ENCODE measurements at places on chromosomes 7 and 10.

DNA sequence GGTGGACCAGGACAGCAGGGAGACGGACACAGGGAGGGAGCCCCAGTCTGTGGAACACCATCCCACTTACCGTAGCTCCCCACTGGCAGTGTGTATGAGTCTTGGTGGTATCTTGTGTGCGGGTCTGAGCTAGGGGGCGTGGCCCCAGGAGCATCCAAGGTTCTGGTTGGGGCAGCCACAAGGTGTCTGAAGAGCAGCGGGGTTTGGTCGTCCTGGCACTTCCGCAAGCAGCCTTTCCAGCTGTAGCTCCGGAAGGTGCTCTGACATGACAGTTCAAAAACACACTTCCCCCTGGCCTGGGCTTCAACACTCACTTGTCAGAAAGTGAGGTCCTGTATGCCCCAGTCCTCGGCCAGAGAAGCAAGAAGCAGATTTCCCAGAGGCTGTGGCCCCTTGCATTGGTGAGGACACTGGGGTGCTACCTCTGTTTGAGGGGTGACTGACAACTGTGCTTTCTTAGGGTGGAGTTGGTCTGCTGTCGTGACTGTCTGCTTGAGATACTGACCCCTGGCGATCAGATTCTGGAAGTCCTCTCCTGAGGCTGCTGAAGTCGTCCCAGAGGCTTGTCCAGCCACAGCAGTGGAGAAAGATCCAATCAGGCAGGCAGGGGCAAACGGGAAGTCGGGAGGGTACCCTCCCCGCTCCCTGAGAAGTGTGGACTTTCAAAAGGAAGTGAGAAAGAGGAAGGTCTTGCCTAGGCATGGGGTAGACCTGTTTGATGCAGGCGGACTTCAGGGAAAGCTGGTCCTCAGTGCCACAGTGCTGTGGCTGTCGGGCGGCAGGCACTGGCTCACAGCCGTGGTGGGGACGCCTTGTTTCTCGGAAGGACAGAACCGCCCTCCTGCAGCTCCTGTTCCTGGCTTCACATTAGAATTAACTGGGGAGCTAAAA lies 51.4 kb upstream of the PFKFB3 start:
- DNase-seq: peak; percentile 73

DNA sequence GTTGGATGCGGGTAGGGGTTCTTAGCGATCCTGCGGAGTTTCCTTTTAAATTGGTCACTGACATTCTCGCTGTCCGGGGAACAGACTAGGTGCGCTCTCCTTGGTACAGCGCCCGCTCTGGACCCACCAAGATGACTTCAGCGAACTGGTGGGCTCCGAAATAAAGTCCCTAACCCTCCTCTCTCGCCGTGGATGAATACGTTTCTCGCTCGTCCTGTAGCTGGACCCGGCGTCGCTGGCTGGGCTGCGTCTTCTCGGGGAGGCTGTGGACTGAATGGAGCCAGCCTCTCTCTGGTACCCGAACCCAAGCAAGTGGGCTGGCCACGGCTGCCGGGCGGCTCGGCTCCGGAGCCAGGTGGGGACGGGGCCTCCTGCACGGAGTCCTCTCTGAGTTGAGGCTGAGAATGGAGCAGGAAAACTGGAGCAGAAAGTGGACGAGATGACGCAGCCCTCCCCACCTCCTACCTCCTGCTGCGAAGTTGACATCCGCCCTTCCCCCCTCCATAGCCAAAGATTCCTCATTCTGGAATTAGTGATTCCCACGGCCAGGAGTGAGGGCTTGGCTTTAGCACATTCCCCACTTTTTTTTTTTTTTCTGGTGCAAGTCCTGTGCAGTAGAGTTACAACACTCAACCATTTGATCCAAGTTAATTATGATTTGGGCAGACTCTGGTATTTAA lies 1.5 kb downstream of the UNC5B start:
- no peak for DNase-seq

GRCh38 chr10:1287487-1287886 lies 231.3 kb downstream of the WDR37 start:
- DNase-seq: no peak

- no peak for DNase-seq
Observed at GRCh38 chr10:23657677-23658076, 218.8 kb downstream of the OTUD1 start.

DNA sequence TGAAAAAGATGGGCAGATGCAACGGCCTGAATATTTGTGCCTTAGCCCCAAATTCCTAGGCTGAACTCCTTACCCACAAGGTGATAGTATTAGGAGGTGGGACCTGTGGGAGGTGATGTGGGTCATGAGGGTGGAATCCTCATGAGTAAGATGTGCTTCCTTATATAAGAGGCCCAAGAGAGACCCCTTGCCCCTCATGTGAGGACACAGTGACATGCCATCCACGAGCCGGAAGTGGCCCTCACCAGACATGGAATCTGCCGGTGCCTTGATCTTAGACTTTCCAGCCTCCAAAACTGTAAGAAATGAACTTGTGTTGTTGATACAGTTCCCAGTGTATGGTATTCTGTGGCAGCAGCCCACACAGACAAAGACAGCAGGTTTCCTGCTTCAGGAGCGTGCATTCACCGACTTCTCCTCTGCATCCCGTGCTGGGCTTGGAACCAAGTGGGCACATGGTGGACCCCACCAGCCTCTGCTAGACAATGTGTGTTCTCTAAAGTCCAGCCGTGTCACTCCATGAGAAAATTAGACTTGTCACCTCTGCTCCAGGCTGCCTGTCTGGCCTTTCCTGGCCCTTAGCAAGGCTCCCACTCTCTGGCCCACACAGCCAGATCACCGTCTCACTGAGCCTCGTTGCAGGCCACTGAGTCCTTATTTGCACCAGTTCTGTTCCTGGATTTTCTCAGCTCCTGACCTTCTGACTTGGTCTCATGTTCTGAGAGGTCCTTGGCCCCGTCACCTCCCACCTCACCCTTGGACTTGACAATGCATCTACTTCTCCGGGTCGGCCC lies 52.9 kb upstream of the CACUL1 start:
- no peak for DNase-seq

DNA sequence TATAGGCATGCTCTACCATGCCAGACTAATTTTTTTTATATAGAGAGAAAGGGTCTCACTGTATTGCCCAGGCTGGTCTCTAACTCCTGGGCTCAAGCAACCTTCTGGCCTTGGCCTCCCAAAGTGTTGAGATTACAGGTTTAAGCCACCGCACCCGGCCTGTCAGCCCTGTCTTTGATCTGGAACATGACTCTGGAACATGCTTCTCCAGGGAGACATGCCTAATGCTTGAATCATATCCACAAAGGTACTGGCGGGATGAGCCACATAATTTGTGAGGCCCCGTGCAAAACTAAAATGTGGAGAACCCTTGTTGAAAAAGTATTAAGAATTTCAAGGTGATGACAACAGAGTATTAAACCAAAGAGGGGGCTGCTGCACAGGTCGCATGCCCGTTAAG lies 282.8 kb downstream of the ARHGAP12 start:
- no peak for DNase-seq

DNA sequence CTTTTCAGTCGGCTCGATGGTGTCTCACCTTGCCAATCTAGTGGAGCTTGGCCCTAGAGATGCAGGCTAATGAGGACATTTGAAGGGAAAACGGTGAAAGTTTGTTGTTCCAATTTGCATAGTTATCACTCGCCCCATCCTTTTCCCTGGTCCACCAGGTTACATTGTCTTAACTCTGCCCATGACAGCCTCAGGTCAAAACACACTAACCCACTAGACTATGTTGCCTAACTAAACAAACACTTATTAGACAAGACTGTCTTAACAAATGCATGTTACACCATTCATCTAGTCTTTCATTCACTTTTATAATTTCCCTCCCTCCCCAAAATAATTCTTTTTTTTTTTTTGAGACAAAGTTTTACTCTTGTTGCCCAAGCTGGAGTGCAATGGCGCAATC lies 40.7 kb downstream of the USP6NL start:
- no peak for DNase-seq

- no peak for DNase-seq
Observed at GRCh38 chr10:96225119-96225518, 46.2 kb downstream of the BLNK start.

DNA sequence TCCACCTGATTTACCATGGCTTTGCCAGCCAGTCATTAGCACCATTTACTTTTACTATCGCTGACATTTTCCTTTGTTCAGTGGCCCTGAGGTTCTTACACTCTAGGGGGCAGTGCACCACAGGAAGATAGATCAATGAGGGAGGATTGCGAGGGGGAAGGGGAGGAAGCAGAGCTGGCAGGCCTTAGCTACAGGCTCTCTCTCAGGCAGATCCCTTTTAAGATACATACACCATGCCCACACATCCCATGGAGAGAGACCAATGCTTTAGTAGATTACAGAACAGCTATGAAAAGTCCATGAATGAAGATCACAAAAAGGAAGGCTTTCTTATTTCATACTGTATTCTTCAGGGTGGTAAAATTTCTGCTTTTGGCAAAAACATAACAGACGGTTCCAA lies 47.4 kb downstream of the DENND11 start:
- peak; percentile 79 for DNase-seq

DNA sequence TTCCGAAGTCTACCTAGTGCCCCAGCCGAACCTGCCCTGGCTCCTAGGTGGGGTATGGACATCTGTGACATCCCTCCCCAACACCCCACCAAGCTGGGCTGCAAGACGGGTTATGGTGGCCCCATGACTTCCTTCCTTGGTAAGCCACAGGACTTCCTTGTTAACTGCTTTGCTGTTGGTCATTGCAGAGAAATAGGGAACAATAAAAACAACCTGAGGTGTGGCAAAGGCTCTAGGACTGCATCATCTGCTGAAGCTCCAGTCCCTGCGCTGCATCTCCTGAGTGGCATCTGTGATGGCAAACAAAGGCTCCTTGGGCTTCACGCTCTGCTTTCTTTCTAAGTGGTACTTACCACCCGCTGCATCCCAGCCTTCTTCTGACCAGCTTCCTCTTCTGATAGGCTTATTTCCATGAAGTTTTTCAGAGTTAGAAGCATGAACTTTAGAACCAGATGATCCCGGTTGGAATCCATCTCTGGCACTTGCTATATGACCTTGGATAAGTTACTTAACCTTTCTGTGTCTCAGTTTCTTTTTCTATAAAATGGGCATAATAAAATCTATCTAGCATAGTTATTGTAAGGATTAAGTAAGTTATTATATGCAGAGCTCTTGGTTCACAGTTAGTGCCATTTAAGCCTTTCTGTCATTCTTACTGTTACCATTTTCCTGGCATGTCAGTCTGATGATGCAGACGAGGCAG lies 216.8 kb downstream of the RPS24 start:
- no peak for DNase-seq

- DNase-seq: no peak
Observed at GRCh38 chr7:85162721-85163120, 24.1 kb downstream of the SEMA3D start.

DNA sequence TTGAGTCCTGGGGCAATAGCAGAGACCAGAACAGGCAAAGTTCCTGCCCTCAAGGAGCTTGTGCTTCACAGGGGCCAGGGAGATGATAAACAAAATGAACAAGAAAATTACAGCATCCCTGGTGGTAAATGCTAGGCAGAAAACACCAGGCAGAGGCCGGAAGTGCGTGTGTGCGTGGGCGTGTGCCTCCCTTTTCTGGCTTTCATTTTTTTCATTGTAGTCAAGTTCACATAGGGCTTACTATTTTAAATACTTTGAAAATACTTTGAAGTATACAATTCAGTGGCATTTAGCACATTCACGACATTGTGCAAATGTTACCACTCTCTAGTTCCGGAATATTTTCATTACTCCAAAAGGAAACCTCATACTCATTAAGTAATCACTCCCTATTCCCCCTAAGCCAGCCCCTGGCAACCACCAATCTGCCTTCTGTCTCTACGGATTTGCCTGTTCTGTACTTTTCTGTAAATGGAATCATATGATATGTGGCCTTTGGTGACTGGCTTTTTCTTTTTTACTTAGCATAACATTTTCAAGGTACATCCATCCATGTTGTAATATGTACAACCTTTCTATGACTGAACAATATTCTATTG lies 88.1 kb upstream of the PDCD4 start:
- DNase-seq: no peak

DNA sequence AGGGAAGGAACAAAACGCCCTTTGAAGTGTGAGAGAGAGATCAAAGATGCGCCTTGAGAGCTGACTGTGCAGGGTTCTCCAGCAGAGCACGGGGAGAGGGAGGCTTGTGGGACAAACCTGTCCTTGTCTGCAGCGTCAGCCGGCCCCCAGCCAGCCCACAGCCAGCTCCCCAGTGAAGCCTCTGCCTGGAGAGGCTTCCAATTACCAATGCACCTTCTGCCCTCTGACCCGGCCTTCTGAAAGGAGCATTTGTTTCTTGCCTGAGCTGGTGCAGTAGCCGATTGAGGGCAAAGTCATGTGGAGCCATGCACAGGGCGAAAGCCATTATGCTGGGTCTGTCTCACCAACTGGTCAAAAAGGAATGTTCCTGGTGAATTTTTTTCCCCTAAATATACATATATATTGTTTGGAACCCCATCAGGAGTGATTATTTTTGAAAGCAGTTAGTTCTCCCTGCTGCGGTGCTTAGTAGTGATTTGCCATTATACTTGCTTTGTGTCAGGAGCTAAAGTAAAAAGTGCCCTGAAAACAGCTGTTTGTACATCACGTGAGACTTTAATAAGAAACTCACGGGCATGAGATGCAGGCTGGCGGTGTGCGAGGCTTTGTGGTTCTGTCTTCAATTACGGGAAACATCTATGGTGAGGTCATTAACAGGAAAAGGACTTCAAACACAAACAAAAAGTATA lies 268.6 kb downstream of the KLF6 start:
- no peak for DNase-seq

GRCh38 chr10:32245760-32246159 lies 101.2 kb downstream of the EPC1 start:
- DNase-seq: no peak

- DNase-seq: peak; percentile 65
Observed at GRCh38 chr7:127392182-127392565, 334 bp downstream of the ZNF800 start.

- DNase-seq: no peak
Observed at GRCh38 chr7:106545275-106545674, 115.7 kb downstream of the CCDC71L start.

- DNase-seq: no peak
Observed at GRCh38 chr10:48490946-48491345, 113.9 kb downstream of the ARHGAP22 start.

DNA sequence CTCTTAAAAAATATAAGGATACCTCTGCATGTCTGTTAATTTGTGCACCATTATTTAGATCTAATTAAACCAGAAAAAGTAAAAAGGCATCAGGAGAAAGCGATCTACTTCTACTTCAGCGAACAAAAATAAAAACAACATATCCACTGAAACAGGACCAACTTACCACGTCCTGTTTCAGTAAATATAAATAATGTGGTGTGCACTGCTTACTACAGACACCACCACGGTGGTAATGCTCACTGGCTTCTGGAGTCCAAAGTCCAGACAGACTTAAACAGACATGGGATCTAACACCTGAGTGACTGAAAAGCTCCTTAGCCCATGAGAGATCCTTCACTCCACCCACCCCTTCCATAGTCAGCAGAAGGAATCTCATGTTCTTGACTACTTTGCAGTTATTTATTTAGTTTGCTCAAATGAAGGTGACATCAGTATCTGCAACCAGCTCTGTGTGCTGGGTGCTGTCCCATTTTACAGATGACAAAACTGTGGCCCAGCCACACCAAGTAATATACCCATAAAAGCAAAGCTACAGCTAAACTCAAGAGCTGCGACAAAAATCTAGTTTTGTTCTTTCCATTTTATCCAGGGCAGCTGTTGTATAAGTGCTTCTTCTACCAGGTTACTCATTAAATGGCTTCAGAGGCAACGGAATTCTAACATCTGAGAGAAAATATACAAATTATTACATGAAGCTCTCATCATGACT lies 62.1 kb upstream of the NCAPG2 start:
- no peak for DNase-seq

- peak; percentile 51 for DNase-seq
Observed at GRCh38 chr7:28626624-28627262, 214.4 kb downstream of the CREB5 start.

GRCh38 chr7:158588878-158589442 lies 1.3 kb upstream of the PTPRN2 start:
- no peak for DNase-seq

Measured in endothelial cell (in vitro differentiated cells).